ENCODE measurements at places on chromosomes 3 and 15.

- no peak for DNase-seq
Measured at GRCh38 chr3:25861566-25861965, 71.7 kb downstream of the OXSM start.

DNA sequence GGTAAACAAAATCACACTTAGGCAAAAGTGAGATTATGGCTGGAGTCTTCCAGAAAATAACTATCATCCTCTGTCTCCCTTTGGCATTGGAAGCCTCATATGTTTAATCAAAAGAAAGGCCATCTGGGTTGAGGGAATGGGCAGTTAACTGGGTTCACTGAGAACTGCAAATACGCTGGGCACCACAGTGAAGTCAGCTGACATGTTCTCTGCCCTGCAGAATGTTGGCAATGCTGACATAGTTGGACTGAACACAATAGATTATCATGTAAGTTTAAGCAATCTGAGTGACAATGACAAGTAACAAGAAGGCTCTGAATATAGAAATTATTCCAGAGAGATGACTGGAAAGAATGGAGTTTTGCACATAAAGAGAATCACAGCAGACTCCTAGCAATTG lies 43.8 kb upstream of the SLC25A26 start:
- no peak for DNase-seq

GRCh38 chr3:141405025-141405424 lies 36.7 kb downstream of the ZBTB38 start:
- DNase-seq, result no peak

GRCh38 chr15:74545086-74545485 lies 4.1 kb downstream of the ARID3B start:
- no peak for DNase-seq

GRCh38 chr3:145893331-145893730 lies 267.7 kb downstream of the PLOD2 start:
- no peak for DNase-seq

- DNase-seq, result no peak
Measured at GRCh38 chr3:67402873-67403272, 251.5 kb downstream of the SUCLG2 start.

- peak; percentile 95 for DNase-seq
Measured at GRCh38 chr3:186567072-186567921, at the start of gene TBCCD1. TBCCD1 (minus strand) TSS chr3:186567339; CDS start chr3:186564329, 3,010 bp downstream.

GRCh38 chr3:32177702-32178198 lies 60.7 kb upstream of the CMTM8 start:
- DNase-seq, result peak; percentile 8

GRCh38 chr15:70214276-70214675 lies 116.6 kb upstream of the TLE3 start:
- DNase-seq, result no peak

GRCh38 chr3:55364421-55364820 lies 122.7 kb downstream of the WNT5A start:
- no peak for DNase-seq

DNA sequence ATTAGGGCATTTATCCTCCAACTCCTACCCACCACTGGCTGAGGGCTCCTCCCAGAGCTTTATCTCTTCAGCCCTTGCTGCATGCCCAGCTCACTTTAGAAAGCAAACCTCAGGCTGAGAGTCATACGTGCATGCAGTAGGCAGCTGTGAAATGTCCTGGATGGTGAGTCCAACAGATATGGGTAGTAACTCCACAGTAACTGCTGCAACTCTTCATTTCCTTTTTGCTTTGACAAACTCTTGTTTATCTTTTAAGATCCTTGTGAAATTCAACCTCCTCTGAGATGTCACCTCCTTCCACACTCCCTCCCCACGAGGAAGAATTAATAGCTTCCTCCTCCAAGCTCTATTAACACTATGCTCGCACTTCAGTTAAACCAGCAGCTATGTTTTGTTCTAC lies 35.9 kb upstream of the CTNNB1 start:
- DNase-seq, result no peak

DNA sequence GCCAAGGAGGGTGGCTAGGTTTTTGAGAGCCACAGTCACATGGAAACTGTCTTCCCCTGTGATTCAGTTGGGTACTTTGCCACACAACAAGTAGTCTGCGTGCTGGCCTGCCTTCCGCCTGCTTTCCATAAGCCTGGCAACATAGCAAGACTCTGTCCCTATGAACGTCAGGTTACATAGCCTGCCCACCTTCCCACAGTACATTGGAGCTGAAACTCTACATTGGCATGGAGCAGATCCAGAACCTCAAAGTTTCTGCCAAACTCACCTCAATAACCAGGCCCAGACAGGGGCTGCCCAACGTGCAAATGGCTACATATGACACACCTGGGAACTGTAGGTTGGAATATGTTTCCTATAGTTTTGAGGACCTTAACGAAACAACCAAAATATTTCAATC lies 140.6 kb upstream of the PRICKLE2 start:
- DNase-seq, result no peak

DNA sequence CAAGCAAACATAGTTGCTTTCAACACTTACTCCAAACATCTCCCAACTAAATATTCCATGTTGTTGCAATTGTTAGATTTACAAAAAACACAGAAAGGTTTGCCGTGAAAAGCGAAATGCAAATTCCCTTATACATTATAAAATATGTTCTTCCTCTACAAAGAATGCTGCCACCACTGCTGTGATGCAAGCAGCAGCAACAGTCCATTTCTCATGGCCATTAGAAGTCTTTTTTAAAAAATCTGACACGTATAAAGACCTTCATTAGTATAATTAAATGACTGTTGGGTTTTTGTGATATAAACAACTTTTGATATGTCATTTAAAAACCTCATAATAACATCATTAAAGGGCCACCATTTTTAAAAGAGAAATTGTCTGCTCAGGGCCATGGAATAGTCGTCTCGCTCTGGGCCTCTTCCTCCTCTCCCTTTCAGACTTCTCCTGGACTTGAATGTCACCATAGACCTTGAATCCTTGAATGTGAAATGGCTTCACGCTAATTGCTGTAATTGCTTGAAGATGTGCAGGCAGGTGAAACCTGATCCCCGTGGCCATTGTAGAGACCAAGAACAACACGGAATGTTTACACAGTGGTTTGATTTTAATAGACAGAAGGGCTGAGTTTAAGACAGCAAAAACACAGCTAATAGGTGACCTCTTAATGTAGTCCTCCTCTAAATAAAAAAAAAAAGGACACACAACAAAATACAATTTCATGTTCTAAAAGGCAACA lies 450.4 kb downstream of the FOXP1 start:
- no peak for DNase-seq

GRCh38 chr15:74869726-74870407 lies 3.3 kb downstream of the SCAMP2 start:
- DNase-seq, result no peak

GRCh38 chr15:81595752-81596151 lies 221.7 kb upstream of the TMC3 start:
- no peak for DNase-seq

- DNase-seq, result no peak
Measured at GRCh38 chr3:40366203-40367162, 20.5 kb upstream of the ENTPD3 start.

DNA sequence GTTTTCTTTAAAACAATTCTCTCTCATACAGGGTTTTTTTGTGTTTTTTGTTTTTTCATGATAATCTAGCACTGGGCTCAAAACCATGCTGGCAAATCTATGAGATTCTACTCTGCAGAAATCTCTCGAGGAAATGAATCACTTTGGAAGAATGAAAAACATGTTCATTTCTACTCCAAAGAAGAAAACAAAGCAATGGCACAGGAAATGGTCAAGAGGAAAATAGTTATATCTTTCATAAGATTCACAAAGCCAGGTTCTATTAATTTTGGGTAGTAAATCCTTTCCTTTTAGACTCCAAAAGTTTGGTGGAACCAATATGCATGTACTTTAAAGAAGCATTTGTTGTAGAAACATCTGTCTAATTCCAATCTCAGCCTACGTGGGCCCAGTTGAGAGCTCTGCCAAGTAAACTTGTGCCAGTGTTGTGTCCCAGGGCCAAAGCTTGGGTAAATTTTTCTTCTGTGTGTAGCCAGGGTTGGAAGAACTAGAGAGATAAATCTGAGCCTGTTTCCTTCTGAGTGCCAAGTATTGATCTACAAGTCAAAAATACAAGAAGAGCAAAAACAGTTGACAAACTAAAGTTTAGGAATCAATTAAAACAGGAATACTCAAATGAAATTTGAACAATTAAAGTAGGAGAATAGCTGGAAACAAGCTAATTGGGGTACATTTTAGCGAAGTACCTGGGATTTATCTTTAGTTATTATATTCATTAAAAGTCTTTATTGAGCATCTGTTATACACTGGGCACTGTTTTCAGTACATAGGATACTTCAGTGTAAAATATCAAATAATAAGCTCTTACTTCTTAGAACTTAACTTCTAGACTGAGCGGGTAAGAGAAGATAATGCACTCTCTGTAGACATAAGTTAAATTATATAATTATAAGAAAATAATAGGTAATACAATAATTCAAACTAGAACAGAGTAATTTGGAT lies 657.5 kb upstream of the NECTIN3 start:
- no peak for DNase-seq

DNA sequence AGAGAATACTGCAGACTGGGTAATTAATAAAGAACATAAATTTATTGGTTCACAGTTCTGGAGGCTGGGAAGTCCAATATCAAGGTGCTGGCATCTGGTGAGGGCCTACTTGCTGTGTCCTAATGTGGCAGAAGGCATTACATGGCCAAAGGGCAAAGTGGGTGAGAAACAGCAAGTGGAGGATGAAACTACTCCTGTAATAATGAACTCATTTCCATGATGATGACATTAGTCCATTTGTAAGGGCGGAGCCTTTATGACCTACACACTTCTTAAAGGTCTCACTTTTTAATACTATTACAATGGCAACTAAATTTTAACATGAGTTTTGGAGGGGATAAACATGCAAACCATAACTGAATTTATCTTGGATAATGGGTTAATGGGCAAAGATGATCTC lies 139.6 kb upstream of the SGO1 start:
- DNase-seq, result no peak

- no peak for DNase-seq
Measured at GRCh38 chr3:119227070-119227850, 13.4 kb downstream of the B4GALT4 start.

DNA sequence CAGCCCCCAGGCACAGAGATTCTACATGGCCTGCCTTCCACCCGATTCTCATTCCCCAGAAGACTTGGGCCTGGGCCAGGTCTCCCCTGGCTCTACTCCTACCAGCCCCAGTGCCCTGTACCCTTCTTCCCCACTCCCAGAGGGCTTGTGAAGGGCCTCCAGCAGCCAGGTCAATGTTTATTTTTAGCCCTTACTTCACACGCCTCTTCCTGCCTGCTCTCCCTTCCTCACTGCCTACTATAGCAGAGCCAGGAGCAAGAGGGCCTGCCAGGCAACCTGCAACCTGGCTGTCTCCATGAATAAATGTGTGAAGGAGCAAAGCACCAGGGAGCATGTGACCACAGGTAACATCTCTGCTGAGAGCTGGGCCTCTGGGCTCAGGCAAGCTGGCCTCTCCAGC lies 26.4 kb upstream of the APEH start:
- no peak for DNase-seq

DNA sequence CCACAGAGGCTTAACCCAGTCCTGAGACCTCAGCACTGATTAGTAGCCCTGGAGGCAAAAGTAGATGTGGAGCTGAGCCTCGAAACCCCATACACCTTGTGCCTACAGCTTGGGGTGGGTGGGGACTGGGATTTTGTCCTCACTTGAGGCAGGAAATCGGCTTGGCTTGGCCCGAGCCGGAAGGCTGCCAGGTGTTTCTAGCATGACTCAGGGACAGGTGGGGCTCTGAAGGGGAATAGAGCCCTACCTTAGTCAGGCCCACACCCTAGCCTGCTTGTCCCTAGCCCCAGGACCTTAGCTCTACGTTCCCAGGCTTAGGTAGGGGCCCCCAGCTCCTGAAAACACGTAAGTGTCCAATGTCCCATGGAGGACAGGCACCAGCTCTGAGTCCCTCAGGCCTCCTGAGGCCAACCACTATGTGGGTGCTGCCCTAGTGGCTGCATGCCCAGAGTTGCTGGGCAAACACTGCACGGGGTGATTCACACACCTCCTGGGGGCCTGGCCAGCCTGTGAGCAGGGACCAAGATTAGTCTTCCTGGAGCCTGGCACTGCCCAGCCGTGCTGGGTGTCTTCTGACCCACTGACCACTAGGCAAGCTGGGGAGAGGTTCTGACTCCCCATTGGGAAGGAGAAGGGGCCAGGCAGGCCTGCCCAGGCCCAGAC lies 3.1 kb downstream of the MST1R start:
- no peak for DNase-seq

GRCh38 chr15:77503764-77504163 lies 83.1 kb downstream of the HMG20A start:
- no peak for DNase-seq

- DNase-seq, result no peak
Measured at GRCh38 chr3:117346901-117347300, 637.3 kb downstream of the TUSC7 start.

DNA sequence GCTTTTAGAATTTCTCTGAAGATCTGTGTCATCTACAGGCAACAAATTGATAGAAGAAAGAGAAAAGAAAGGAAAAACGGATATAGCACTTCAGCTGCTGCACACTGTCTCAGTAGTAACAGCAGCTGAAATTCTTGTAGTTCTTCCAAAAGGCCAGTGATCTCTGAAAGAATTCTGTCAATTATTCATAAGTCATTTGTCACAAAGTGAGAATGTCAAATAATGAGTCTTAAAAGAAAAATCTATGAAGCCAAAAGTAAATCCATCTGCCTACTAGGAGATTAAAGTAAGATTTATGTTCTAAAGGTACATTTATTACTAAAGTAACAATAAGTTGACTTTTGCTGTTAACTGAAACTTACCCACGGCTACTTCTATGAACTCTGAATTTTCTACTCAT lies 24.6 kb downstream of the IFT80 start:
- no peak for DNase-seq

- no peak for DNase-seq
Measured at GRCh38 chr3:123781138-123781537, 103.0 kb downstream of the MYLK start.

GRCh38 chr3:115549071-115549470 lies 74.2 kb upstream of the GAP43 start:
- DNase-seq, result no peak

DNA sequence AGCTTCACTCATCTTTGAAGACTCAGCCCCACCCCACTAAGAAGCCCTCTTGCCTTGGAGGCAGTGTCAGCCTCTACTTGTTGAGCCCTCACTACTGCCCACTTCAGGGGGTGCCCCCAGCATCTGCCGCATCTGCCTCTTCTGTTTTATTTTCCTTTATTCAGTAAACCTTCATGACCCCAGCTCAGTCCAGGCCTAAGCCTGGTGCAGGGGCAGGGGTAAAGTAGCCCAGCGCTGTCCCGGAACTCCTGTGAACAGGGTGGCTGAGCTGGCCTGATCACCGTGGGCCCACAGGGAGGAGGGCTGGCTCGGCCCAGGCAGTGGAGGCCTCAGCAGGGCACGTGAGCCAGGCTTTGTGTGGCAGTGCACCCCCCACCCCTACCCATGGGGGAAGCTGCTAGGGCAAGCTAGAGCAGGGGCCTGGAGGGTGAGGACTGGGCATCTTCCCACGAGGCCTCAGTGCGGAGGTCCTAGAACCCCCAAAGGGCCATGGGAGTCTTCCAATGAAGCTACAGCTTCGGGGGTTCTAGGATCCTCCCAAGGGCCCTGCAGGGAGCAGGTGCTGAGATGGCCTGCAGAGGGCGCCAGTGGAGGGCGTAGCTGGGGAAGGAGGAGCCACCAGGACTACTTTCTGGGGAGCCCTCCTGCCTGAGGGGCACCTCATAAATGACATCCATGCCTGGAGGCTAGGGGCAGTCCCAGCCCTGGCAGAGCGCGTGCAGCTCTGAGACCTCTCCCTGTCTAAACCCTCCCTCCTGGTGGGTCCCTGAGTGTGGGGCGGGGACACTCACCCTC lies 36.0 kb downstream of the TSPAN3 start:
- DNase-seq, result no peak

GRCh38 chr3:136831461-136831860 lies 12.5 kb downstream of the SLC35G2 start:
- no peak for DNase-seq

- DNase-seq, result no peak
Measured at GRCh38 chr3:151431940-151432339, 28.9 kb downstream of the IGSF10 start.
